Epithelial cell of esophagus (primary cell): ENCODE measurements at places on chromosomes 3 and 15.
A peak's percentile ranks its signal among the peaks of the same experiment; 100 is the strongest.

DNA sequence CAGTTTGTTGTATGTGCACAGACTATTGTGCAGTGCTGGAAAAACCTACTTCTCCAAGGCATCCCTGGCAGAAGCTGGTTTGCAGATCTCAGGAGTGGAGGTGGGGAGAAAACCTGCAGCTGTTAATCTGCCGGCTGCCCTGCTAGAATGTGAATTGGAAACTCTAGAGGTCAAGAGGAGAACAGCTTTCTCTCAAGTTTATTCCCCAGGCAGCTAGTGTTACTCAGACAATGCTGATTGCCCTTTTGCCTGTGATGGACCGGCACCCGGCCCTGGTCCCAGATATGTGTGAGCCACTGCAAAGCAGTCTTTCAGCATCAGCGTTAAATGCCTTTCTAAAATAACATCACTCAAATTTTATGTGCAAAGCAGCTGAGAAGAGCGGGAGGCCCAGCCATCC, 129.7 kb upstream of the TPM1 start:
- no peak for DNase-seq

GRCh38 chr15:33309602-33310276, 1.0 kb upstream of the RYR3 start:
- DNase-seq = peak; percentile 54

DNA sequence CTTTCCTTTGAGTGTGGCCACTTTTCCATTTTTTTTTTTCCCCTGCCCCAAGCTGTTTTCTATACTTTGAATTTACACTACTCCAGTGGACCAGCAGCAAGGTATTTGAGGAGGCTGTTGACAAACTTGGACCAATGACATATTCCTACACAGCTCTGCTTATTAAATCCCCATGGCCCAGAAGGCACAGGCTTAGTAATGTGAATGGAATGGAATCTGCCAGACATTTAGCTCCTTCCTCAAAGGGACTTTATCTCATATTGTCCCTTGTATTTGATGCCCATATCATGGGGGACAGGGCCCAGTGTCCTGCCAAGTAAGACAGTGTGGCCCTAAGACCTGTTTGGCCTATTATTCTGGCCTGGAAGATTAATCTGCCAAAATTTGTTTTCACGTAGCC, 107.5 kb downstream of the CHCHD6 start:
- DNase-seq = no peak

DNA sequence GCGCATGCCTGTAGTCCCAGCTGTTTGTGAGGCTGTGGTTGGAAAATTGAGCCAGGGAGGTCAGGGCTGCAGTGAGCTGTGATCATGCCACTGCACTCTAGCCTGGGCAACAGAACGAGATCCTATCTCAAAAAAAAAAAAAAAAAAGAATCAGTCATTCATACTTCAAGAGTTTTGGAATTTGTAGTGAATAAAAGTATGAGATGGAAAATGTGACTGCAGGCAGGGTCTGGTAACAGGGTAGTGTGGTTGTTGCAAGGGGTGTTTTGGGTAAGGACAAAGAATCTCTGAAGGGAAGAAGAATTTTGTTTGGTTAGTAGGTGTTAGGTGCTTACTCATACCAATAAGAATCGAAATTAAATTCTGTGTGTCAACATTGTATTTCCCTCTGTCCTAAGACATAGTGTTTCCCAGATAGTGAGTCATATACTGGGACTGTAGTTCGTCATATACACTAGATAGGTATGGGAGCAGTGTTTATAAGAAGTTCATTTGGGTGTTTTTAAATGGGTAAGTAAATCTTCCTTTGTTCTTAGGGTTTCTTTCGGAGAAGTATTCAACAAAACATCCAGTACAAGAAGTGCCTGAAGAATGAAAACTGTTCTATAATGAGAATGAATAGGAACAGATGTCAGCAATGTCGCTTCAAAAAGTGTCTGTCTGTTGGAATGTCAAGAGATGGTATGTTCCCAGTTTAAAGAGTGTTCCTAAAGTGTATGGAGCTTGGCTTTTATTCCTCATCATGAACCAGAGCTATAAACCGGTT, 14.2 kb downstream of the NR1D2 start:
- peak; percentile 93 for DNase-seq

DNA sequence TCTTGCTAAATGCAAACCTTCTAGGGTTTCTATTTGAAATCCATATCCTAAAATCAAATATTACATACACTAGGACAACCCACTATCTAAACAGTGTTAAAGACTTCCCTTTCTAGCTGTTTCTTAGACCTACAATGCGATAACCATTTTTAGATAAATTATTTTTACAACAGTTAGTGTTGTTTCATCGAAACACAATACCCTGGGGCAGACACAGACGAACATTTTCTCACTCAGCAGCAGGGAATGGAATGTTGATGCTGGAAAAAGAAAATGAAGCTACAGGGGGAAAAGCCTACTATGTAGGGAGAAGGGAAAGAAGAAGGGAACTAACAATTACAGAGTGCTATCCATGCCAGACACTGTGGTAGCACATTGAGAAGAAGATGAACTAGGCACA, 6.0 kb upstream of the HERC1 start:
- DNase-seq = no peak

GRCh38 chr15:79874242-79874641, 22.6 kb downstream of the MTHFS start:
- DNase-seq = no peak

DNA sequence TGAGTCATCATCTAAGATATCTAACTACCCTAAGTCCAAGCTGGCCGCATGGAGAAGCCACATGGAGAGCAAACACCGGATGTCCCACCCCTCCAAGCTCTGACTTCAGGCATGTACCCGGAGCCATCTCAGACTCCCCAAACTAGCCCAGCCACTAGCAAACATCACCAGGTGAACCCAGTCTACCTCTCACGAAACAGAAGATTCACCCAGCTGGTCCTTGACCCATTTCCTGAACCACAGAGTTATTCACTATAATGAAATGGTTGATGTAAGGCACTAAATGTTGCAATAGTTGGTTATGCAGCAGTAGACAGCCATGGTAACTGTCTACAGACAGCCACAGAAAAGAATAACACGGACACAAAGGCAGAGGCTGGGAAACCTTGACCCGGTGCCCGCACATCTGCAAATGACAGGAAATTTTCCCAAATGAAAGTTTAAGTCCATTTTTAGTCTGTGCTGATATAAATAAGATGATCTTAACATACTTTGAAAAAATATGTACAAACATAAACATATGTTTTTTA, 265.5 kb upstream of the ATP10A start:
- no peak for DNase-seq
